ENCODE measurements at places on chromosomes 11 and 22.

GRCh38 chr11:36300650-36301049 is 4.6 kb downstream of the PRR5L start:
- no peak for DNase-seq

- DNase-seq: no peak
Observed at GRCh38 chr22:36776722-36777121, 803 bp upstream of the IFT27 start.

- DNase-seq: no peak
Observed at GRCh38 chr11:67025750-67026149, 2.8 kb downstream of the SYT12 start.

DNA sequence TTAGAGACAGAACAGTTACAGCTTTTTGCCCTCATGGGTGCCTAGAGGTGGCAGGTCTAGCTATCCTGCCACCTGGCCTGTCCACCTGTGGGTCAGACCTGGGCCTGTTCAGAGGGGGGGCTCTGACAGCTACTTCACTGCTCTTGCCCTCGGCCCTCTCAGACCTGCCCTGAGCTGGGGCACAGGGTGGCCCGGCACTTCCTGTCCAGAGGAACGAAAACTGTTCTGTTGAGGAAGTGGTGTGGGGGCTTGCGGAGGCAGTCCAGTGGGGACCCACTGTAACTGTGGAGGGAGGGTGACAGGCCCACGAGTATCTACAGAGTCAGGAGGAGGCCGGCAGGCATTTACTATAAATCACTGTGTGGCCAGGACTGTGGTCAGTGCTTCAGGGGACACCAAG is 16.2 kb downstream of the TESMIN start:
- DNase-seq: no peak

DNA sequence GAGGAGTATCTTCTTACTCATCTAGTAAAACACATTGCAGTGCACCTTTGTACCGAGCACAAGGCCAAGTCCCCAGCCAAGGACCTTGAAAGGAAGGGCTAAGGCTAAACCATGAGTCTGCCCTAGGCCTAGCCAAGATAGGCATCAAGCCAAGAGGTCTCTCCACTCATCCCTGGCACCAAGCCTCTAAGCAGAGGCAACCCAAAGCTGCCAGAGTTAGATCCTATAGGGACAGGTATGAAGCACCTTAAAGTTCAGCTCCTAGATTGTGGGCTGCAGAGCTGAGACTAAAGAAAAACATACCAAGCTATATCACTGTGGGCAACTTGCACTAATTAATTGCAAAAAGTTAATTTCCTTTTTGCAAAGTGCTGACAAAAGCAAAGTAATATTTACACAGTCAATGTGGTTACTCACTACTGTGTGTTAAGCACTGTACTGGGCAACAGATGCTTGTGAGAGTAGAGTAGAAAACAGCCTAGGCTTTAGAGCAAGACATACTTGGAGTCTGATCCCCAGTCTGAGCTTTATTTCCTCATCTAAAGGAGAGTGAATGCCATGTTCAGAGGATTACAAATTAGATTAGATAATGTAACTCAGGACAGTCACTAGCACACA is 7.2 kb downstream of the COA4 start:
- DNase-seq: no peak

GRCh38 chr11:4523666-4524065 is 21.3 kb upstream of the OR52M1 start:
- no peak for DNase-seq

GRCh38 chr11:57604296-57605027 is 7.0 kb downstream of the SERPING1 start:
- DNase-seq: no peak

DNA sequence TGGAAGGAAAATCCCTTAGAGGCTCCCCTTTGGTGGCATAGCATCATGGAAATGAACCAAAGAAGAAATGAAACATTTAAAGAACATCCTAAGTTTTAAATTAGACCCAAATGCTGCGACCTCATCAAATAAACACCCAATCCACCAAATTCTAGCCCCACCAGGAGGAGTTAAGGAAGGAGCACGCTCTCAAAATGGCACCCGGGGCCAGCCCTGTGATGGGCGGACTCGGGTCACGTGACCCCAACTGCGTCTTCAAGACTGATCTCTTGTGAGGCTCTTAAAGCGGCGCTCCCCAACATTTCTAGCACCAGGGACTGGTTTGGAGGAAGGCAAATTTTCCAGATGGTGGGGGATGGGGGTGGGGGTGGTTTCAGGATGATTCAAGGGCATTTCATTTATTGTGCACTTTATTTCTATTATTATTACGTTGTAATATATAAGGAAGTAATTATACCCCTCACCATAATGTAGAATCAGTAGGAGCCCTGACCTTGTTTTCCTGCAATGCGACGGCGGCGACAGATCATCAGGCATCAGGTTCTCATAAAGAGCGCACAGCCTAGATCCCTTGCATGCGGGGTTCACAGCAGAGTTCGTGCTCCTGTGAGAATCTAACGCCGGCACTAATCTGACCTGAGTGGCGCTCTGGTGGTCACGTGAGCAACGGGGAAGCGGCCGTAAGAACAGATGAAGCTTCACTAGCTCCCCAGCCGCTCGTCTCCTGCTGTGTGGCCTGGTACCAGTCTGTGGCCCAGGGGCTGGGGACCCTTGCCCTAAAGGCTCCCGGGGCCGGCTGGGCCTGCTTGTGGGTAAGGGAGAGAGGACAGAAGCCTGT is 90.6 kb upstream of the SLC22A12 start:
- no peak for DNase-seq

DNA sequence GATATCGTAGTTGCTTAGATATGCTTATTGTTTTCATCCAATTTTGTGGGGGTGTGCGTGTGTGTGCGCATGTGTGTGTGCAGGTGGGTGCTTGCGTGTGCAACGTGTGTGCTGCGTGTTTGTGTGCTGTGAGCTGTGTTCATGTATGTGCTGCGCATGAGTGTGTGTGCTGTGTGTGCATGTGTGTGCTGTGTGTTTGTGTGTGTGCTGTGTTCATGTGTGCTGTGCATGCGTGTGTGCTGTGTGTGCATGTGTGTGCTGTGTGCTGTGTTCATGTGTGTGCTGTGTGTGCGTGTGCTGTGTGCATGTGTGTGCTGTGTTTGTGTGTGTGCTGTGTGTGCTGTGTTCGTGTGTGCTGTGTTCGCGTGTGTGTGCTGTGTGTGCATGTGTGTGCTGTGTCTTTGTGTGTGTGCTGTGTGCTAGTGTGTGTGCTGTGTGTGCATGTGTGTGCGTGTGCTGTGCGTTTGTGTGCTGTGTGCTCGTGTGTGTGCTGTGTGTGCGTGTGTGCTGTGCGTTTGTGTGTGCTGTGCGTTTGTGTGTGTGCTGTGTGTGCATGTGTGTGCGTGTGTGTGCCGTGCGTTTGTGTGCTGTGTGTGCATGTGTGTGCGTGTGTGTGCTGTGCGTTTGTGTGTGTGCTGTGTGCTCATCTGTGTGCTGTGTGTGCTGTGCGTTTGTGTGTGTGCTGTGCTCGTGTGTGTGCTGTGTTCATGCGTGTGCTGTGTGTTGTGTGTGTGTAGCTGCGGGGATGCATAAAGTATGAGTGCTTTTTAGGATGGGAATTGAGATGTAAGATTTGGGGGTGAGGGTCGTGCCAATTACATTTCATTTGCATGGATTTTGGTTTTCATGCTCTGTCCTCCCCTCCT is 7.6 kb downstream of the IGF2 start:
- DNase-seq: no peak

GRCh38 chr11:832529-833113 is at the start of gene CD151:
TSS of gene CD151 (plus strand) at chr11:832952. CDS start at chr11:836070, 3,118 bp downstream.
- no peak for DNase-seq

DNA sequence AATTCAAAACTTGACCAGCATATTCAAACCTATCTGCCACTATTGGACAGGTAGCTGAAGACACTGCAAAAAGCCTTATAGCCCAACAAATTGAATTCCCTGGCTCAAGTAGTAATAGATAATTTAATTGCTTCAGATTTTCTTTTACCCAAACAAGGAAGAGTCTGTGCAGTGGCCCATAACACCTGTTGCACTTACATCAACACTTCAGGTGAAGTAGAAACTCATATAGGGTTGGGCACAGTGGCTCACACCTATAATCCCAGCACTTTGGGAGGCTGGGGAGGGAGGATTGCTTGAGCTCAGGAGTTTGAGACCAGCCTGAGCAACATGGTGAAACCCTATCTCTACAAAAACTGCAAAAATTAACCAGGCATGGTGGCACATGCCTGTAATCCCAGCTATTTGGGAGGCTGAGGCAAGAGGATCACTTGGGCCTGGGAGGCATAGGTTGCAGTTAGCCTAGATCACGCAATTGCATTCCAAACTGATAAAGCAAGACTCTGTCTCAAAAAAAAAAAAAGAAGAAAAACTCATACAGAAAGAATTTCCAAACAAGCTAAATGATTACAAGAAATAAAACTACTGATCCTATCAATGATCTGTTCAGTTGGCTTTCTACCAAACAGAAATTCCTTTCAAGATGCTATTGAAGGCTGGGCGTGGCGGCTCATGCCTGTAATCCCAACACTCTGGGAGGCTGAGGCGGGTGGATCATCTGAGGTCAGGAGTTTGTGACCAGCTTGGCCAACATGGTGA is 9.5 kb downstream of the FOLR3 start:
- DNase-seq: no peak

- no peak for DNase-seq
Observed at GRCh38 chr22:47000888-47001287, 238.4 kb downstream of the TBC1D22A start.

DNA sequence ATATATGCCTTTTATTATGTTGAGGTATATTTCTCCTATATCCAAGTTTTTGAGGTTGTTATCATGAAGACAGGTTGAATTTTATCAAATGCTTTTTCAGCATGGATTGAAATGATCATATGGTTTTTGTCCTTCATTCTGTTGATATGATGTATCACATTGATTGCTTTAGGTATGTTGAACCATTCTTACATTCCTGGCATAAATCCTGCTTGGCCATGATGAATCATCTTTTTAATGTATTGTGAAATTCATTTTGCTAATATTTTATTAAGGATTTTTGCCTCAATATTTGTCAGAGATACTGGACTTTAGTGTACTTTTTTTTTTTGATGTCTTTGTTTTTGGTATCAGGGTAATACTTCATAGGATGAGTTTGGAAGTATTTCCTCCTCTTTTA is 283.8 kb upstream of the C11orf87 start:
- no peak for DNase-seq

GRCh38 chr11:6350043-6350442 is 29.7 kb upstream of the CAVIN3 start:
- DNase-seq: no peak

GRCh38 chr11:875769-876301 is 33.2 kb downstream of the TSPAN4 start:
- DNase-seq: no peak

- no peak for DNase-seq
Observed at GRCh38 chr11:48108231-48109045, 108.2 kb upstream of the OR4B1 start.

DNA sequence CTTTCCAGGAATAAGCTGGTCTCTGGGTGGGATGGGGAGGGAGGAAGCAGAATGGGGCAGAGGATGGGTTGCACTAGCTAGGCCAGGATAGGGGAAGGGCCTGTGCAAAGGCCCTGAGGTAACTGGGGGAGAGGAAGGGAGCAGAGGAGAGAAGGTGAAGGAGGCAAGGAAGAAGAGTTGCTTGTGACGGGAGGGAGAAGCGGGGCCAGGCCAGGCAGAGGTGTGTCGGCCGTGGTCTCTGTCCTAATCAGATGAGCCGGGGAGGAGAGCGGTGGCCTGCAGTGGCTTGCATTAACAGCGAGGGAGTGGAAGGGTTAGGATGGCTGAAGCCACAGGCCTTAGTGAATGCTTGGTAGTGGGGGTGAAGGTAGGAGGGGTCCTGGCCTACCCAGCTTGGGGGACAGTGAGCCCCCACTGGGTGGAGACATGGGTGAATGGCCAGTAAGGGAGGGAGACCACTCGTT is 6.0 kb upstream of the DERL3 start:
- no peak for DNase-seq

Data from activated CD8-positive, alpha-beta memory T cell treated with anti-CD3 and anti-CD28 coated beads for 1 hour (primary cell).